ENCODE measurements at places on chromosomes 7 and 10.

- no peak for DNase-seq
Measured at GRCh38 chr7:117347480-117347879, 24.6 kb upstream of the WNT2 start.

GRCh38 chr7:16647435-16647960, 1.5 kb downstream of the BZW2 start:
- DNase-seq = no peak

DNA sequence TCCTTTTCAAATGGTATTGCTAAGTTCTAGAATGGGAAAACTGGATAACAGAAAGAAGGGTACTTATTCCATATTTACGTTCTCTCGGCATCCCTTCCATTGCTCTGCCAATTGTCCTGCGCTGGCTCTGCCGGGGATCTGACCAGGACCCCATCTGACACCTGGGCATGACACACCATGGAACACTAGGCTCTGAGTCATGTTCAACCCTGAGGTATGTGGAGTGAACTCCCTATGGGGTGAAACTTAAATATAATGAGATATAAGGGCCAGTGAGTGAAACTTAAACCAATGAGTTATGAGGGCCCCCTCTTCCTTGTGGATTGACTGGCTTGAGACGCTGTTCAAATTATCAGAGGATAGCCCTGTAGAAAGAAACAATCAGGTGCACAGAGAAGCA, 55.1 kb upstream of the ZEB1 start:
- no peak for DNase-seq

DNA sequence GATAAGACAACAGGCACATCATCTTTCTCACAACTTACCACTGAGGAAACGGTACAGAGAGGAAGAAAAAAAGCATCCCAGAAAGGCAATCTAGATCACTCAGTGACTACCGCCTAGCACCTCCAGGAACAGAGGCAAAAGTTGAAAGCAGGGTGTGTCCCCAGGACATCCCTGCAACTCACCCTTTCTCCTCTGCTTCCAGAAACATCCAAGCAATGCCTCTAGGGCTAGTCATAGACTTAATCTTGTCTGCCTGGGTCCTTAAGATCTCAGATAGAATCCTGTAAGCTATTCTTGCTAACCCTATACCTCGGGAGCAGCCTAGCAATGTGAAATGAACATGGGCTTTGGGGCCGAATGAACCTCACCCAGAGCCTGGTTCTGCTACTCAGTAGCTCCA, 18.8 kb upstream of the PDCD4 start:
- DNase-seq = no peak

DNA sequence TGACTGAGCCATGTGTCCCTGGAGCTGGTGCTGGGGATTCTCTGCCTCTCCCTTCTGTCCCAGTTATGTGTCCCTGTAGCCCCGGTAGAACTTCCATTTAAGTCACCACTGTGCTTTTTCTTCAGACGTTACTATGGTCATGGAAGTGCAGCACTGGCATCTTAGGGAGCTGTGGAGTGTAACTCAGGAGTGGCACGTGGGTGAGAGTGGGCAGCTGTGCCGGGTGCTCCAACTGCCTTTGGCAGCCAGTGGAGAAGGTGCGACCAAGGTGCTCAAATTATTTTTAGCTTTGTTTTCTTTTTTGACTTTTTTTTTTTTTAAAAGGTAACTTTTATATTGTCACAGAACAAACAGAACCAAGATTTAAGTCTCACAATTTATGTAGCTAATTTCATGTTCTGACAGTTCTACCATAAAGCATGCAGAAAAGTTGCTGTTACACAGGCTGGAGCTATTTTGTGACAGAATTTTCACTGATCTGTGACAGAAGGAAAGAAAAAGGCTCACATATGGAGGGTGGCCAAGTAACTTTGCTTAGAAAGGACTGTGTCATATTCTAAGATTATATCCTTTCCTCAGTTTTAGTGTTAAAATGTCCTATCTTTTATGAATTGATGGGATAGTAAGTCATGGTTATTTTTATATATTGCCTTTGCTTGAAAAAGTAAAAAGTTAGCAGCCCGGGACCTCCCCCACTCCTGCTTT, 73.9 kb downstream of the SH2D4B start:
- no peak for DNase-seq

DNA sequence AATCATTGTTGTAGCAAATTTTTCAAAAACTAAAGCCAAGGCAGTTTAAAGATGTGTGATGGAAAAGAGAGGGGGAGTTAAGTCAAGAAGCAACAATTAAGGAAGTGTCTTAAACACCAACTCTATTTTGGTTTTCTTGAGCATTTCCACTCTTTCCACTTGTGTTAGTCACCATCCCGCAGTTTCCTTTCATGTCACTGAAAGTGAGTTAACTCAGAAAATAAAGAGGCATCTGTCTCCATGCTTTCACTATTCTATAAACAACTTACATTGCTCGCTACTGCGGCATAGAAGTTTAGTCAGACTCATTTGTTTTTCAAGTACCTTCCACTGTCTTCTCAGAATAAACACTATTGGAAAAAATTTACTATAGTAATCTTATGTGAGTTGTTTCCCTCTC, 284.9 kb upstream of the SEMA3D start:
- no peak for DNase-seq

- no peak for DNase-seq
Measured at GRCh38 chr7:139242741-139243281, 11.8 kb downstream of the UBN2 start.

GRCh38 chr10:131021969-131022368, 289.6 kb downstream of the TCERG1L start:
- no peak for DNase-seq

- DNase-seq = no peak
Measured at GRCh38 chr7:36078816-36079360, 74.2 kb upstream of the EEPD1 start.

DNA sequence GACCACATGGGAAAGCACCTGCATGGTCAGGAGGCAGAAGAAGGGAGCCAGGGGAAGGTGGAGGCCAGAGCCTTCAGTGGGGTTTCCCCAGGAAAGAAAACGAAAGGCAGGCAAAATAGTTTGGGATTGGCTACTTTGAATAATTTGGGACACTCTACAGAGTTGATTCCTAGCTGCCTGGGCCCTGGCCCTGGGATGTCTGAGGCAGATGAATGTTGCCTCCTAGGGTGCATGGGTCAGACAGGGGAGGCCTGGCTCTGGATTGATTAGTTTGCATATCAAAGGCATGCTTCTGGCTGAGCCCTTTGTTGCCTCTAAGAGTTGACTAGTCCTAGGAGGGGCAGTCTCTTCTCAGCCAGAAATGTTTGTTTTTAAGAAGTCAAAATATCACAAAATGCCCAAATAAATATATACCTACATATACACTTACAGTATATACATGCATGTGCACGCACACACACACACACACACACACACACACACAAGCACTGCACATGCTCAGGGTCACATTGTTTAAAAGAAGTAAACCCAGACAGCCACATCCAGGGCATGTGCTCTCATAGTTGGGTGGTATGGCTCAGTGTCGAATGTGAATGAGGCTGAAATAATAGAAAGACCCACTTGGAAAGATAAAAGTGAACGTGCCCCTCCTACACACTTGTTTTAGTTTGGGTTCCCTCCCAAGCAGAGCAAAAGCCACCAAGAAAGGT, 184.2 kb downstream of the GPAM start:
- no peak for DNase-seq
